ENCODE measurements at places on chromosomes 7 and 10.

DNA sequence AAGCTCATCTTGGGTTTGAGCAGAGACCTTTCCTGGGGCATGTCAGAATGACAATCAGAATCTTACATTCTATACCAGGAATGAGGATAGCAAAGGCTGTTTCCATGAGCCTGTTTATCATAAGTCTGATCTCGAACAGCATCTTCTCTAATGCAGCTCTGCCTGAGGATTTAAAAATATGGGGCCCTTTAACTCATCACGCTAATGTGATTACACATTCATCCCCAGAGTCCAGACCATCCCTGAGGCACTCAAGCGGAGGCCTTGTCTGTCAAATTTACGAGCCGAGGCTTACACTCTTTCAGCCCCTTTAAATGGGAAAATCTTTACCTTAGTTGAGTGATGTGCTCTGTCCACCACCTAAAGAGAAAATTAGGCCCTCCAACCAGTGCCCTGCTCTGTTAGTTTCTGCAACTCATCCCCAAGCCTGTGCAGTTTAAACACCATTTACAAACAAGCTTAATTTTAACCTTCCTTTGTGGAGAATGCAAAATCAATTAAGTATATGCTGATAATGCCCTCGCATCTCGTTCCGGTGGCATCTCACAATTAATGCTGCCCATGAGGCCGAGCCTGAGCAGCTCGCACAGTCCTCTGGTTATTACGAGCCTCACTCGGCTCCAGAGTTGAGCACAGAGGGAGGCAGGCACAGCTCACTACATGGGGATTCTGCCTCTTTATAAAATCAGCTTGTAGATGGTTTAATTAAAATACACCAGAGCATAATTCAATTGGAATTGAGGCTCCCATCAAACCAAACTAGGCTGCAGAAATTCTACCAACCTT, 16.0 kb downstream of the CHST15 start:
- DNase-seq, result no peak

DNA sequence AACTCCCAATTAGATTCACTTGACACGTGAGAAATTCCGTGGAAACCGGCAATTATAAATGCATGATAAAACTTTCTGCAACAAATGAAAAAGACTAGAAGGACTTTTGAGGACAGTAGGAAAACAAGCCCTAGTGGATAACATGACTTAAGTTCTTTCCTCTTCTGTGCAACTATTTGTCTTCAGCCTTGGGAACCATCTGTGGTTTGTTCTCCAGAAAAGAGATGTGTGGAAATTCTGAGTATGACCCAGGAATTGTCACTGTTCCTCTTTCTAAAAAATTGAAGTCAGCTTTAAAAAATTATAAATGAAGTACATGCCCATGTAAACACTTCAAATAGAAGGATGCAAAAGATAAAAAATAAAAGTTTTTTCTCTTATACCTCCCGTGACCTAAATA, 128.6 kb upstream of the SVIL start:
- no peak for DNase-seq

DNA sequence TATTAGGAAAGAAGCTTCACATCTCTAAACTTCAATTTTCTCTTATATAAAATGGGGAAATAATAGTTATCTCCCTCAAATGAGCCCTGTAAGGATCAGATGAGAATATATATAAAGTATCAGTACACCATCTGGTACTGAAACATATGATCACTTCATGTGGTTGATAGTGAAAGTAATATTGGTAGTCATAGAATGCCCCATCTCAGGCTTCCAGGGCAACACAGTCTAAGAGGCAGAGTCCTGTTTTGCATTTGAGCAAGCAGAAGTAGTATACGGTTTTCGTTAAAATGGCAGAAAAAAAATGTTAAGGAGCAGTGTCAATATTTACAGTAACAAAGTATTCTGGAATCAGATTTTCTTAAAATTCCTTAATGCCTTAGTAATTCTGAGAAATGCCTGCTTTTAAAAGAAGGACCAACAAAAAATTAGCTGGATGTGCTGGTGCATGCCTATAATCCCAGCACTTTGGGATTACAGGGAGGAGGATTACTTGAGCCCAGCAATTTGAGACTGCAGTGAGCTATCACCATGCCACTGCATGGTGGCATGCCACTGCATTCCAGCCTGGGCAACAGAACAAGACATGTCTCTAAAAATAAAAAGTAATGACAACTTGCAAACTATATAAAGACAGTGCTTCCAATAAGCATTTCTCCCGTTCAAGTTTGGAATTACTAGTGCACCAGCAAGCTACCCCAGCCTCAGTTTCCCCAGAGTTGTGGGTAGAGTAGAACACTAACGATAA, 19.8 kb downstream of the KBTBD2 start:
- DNase-seq, result no peak

- no peak for DNase-seq
Measured at GRCh38 chr10:104844073-104844472, 203.0 kb downstream of the SORCS3 start.

DNA sequence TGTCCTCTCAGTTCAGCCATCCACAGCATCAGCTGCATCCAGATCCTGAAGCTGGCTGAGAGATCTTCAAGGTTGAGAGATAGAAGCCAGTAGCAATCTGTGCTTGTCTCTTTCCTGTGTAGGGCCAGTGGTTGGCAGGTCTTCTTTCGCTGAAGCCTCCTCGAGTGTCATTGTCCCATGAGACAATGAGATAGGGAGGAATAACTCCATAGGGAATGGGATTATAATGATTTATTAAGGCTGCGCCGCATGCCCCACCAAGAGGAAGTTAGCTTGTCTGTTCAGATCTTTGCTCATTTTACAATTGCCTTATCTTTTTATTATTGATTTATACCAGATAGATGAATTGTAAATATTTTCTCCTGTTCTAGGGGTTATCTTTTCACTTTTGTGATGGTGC, 61.5 kb downstream of the MCMBP start:
- DNase-seq, result no peak

DNA sequence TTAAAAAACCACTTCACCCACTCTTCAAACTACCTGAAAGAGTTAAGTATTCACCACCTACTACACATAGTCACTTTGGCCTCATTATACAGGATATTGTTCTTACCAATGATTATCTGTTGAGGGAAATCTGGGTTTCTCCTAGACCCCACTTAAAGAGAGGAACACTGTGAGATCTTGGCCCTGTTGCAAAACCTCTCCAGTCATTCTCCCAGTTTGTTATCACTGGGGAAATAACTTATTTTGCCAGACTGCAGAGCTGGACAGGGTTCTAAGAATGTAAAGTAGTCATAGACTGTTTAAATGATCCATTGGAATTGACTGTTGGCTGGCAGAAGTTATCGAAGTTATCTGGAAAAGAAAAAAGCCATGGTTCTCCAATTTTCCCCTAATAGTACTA, 143.8 kb downstream of the HGF start:
- DNase-seq, result no peak

DNA sequence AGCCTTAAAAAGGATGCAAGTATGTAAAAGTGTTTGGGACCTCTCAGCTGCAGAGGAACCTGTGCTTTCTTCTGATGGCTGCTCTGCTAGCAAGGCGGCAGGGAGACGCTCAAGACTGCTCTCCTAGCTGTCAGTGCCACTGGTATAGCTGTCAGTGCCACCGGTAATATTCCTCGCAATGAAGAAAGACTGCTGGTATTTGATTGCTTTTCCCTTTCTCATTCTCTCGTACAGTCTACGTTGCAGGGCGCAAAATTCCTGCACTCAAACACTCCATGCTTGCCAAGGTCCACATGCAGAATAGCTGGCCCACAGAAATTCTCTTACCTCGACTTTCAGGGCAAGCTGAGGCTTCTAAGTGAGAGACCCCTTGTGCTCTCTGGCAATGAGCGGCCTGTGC, 432.6 kb upstream of the KLF6 start:
- no peak for DNase-seq

GRCh38 chr7:76314042-76314721, 11.7 kb downstream of the HSPB1 start:
- DNase-seq, result peak; percentile 61

GRCh38 chr10:132112611-132113010, 46.9 kb downstream of the JAKMIP3 start:
- DNase-seq, result no peak

DNA sequence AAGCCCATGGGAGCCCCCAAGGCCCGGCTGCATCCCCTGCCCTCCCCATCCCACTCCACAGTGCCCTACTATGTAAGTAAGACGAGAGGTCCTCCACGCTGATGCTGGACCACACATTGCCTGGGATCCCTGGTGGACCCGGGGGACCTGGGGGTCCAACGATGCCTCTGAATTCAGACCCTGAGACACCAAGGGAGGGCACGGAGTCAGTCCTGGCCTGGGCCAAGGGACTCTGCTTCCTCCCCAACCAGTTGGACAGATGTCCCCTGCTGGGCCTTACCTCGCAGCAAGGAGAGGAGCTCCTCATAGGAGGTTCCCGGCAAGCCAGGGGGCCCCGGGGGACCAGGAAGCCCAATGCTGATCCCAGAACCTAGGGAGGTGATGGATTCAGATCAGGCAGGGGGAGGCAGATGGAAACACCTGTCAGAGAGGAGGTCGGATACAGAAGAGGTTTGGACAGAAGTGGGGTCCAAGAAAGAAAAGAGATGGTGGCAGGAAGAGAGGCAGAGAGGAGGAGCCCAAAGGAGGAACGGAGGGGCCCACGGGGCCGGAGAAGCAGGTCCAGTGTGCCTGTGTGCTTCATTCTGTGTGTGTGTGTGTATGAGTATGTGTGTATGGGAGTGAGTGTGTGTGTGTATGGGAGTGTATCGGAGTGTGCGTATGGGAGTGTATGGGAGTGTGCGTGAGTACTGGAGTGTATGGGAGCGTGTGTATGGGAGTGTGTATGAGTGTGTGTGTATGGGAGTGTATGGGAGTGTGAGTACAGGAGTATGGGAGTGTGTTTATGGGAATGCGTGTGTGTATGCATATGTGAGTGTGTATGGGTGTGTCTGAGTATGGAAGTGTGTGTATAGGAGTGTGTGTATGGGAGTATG, 50.2 kb downstream of the COL17A1 start:
- DNase-seq, result no peak

- no peak for DNase-seq
Measured at GRCh38 chr7:137925091-137925490, 76.8 kb downstream of the CREB3L2 start.

GRCh38 chr7:157497367-157497743, 160.6 kb downstream of the DNAJB6 start:
- DNase-seq, result no peak

GRCh38 chr7:114180556-114181266, 233.9 kb upstream of the FOXP2 start:
- DNase-seq, result no peak

- DNase-seq, result no peak
Measured at GRCh38 chr10:30358206-30358605, 9.1 kb upstream of the MTPAP start.

DNA sequence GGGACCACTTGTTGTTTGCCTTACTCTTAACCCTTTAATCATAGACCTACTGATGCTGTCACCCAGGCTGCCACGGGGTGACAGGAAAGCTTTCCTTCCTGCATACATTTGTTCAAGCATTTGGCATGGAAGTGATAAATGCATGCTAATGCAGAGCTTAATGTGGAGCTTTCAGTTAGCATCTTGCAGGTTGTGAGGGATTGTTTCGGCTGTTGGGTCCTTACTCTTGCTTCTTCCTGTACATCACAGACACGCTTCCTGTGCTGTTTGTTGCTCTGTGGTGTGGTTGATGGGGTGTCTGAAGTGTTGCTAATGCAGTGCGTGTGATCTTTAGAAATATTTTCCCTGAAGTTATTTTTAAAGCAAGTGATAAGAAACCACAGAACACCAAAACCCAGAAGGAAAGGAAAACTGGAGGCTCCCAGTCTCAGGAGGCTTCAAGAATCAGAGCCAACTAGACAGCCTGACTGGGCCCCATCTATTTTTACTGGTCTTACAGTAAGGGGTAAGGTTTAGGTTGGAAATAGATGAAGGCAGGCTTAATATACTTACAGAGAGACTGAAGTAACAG, 143.1 kb downstream of the CHN2 start:
- DNase-seq, result no peak

DNA sequence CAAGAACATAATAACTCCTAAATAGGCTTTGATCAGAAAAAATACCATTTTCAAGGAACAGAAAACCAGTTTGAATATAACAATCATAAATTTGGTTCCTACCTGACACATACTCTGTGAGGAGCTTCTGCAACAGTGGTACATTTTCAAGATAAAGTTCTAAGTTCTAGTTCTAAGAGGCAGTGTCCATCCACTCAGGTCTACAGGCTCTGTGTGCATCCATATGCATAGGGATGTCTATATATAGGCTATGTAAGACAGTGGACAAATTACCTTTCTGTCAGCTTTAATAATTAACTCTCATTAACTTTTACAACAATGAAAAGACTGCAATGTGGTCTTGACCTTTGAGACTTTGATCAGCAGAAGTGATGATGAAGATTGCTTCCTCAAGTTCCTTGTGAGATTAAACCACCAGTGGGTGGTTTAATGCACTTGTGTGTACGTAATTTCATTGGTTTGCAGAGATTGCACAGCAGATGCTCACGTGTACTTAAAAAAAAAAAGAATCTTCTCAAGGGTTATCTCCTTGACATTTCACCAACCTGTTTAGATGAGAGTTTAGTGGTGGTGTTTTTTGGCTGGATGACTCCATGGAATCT, at the start of gene SLC26A3:
SLC26A3 (minus strand) TSS at position 215 of the 602 bp plus-strand sequence. CDS start 8,714 bp downstream, outside the sequence.
- DNase-seq, result no peak

DNA sequence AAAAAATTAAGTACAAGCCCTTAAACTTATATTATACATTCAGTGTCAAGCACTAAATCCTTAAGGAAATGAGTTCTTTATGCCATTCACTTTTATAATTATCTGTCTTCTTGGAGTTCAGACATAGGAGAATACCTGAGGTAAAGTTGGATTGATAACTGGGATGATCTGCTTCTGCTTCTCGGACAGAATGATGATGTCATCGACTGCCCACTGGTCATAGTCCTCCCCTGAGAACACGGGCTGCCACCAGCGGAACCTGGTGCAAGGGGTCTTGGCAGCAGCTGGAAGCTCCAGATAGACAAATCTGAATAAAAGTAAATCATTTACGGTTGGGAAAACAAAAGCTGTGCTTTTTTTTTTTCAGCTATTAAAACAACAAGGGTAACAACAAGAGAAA, 148.2 kb upstream of the SLC26A5 start:
- DNase-seq, result no peak

- DNase-seq, result no peak
Measured at GRCh38 chr10:60654813-60655464, 123.3 kb upstream of the CDK1 start.

- DNase-seq, result no peak
Measured at GRCh38 chr7:87129848-87130247, 22.4 kb upstream of the DMTF1 start.

GRCh38 chr10:103416436-103417147, 20.2 kb downstream of the PDCD11 start:
- DNase-seq, result no peak

GRCh38 chr7:150406567-150407421, 27.7 kb downstream of the ZNF775 start:
- DNase-seq, result no peak

- no peak for DNase-seq
Measured at GRCh38 chr10:80463868-80464267, 9.8 kb downstream of the TSPAN14 start.

GRCh38 chr10:15348579-15348978, 22.5 kb downstream of the FAM171A1 start:
- no peak for DNase-seq

DNA sequence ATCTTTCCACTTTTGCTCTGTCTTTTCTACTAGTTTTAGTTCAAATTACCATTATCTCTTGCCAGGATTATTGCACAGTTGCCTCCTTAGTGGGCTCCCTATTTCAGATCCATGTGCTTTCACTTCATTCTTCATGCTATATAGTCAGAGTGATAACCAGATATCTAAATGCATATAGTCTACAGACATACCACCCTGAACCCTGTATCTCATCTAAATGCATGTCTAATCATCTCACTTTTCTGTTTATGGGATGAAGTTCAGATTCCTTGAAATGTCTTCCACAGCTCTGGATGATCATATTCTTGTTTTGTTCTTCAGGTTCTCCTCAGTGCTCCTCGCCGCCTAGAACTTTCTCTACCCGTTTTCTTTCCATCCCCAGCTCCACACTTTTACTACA, 13.8 kb downstream of the RSBN1L start:
- DNase-seq, result no peak
